ENCODE measurements at places on chromosomes 7 and 10. TPM values are rescaled to one million over a fixed set of nuclear protein-coding genes. Genes with fewer than 3 reads are reported as not detected.

The MACC1 gene
- 6.9 TPM for total RNA-seq

- no peak for DNase-seq
Observed at GRCh38 chr7:143850682-143851081, 51.3 kb downstream of the TCAF1 start.

GRCh38 chr7:22001345-22002004, 55.8 kb upstream of the CDCA7L start:
- peak; percentile 87 for DNase-seq

GRCh38 chr10:47366181-47366631, 17.9 kb downstream of the ZNF488 start:
- no peak for DNase-seq

DNA sequence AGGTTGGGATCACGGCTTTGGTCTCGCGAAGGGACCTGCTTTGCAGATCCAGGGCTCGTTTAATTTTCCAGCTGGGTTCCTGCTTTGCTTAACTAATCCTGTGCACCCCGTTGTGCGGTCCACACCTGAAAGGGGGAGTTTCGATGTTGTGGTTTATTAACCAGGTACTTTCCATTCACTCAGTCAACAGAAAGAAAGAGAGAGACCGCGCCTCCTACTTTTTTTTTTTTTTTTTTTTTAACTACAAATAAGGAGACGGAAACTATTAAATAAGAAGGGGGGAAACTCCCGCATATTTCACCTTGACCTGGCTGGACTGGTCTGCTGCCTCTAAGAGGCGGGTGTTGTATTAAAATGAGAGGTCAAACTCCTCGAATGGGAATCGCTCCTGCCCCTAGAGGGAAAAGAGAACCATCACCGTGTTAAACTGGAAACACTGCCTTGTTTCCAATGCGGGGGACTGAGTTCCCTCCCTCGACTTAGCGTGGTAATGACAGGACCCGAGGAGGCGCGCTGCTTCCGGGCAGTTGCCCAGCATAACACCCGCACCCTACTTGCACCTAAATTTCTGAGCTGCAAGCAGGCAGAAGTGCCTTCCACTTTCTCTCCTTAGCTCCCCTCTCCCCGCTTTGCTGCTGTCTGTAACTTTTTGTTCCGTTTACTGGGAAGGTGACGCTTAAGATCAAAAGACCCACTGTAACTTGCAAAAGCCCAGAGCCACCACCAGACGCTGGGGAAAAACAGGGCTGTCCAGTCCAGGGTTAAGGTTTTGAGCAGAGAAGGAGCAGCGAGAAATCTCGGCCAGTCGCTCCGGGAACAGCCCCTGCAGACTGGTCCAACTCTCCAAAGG, 1.1 kb upstream of the ITGB8 start:
- DNase-seq, result peak; percentile 84

GRCh38 chr10:31584876-31585275, 265.9 kb downstream of the ZEB1 start:
- peak; percentile 60 for DNase-seq

GRCh38 chr10:113452146-113452845, 100.6 kb upstream of the HABP2 start:
- no peak for DNase-seq
